ENCODE measurements at places on chromosomes 16 and 17.
A peak's percentile ranks its signal among the peaks of the same experiment; 100 is the strongest.

- DNase-seq: no peak
Measured at GRCh38 chr16:88407807-88408206, 25.0 kb downstream of the ZNF469 start.

GRCh38 chr17:31416503-31416923 is 25.0 kb downstream of the RAB11FIP4 start:
- peak; percentile 31 for DNase-seq

GRCh38 chr16:53576210-53576609 is 73.2 kb upstream of the AKTIP start:
- no peak for DNase-seq

- DNase-seq: no peak
Measured at GRCh38 chr17:18626152-18626870, 17.9 kb downstream of the TBC1D28 start.

DNA sequence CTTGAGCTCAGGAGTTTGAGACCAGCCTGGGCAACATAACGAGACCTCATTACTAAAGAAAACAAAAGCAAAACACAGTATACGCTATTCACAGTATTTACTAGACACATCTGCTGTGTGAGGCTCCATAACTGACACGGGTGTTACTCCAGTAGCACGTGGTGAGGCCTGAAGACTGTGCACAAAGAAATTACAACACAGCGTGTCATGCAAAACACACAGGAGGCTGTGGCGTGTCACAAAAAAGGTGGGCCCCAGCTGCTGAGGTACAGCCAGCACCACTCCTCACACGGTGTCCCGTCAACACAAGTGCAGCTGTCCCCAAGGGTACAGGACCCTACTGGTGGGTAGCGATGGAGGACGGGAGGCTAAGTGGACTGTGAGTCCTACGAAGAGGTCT is 2.7 kb downstream of the CYBC1 start:
- no peak for DNase-seq

DNA sequence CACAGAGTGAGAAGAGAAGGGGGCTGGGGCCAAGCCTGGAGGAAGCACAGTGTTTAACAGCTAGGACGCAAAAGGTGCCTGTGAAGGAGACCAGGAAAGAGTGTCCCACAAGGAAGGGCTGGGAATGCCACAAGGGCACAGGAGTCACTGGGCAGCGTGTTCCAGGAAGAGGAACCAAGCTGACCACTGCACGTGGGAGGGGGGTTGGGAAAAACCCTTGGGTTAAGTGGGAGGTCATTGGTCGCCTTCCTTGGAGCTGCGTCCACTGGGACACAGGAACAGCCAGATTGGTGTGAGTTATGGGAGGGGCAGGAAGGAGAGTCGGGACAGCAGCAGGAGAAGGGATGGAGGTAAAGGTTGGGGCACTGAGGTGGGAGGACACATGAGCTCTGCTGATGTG is 12.9 kb downstream of the TTYH2 start:
- no peak for DNase-seq

GRCh38 chr17:78998311-78999055 is 11.1 kb downstream of the CANT1 start:
- no peak for DNase-seq

DNA sequence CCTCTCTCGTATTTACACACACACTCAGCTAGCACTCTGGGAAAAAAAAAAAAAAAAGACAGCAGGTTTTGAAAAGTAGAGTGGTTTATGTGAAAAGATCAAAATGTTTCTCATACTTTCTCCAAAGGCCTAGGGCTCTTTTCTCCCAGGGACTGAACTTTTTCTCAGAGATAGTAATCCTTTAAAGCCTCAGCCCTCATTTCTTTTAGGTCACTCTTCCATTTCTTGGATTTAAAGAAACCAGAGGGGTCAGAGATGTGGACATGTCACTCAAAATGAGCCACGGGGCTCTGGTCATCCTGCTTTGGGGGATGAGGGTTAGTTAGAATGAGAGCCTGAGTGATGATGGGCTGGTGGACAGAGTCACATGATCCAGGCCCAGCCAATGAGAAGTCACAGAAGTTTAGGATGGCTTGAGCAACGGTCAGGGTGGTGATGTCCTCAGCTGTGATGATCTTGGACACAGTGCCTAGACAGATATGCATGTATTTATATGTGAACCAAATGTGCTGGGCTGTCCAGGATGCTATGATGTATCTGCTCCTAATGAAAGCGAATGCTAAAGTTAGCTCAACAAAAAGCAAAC is 33.7 kb upstream of the AXIN2 start:
- DNase-seq: no peak

DNA sequence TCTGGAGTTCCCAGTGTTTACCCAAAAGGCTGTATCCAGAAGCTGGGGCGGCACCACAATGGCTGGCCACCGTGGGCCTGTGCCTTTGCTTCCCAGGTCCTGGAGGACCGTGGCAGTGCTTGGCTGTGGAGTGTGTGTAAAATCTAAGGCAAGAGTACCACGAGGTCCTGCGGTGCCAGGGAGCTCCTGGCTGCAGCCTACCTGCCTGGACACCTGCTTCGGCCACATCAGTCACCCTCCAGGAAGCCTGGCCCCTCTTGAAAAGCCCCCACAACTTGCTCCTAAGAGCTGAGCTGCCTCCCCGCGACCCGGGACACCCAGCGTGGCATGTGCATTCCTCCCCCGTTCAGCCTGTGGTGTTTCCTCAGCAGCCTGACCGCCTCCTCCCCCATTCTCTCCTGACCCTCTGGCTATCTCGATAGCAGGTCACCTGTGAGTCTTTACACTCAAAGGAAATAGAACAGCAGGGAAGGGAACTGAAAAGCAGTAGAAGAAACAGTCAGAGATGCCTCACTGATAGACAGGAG is 7.9 kb downstream of the TIMM22 start:
- DNase-seq: no peak

- DNase-seq: no peak
Measured at GRCh38 chr17:31481783-31482081, 90.3 kb downstream of the RAB11FIP4 start.

GRCh38 chr17:82287013-82287867 is 13.7 kb upstream of the CSNK1D start:
- no peak for DNase-seq

GRCh38 chr17:67671493-67671892 is 46.2 kb upstream of the NOL11 start:
- DNase-seq: no peak

DNA sequence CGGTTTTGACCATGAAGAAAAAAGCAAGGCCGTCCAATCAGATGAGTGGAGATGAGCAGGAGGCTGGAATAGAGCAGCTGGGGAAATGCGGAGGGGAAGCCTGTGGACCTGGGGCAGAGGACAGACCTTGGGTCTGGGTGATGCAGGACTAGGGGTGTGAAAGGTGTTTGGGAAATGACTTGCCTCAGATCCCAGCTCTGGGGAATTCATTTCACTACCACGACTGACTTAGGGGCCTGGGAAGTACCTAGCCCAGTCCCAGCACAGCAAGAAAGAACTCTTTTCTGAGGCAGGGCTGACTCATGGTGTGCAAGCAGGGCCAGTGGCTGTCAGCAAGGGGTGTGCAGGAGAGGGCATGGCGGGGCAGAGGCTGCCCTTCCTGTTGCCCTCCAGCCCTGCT is 14.8 kb downstream of the DNAI2 start:
- DNase-seq: no peak

DNA sequence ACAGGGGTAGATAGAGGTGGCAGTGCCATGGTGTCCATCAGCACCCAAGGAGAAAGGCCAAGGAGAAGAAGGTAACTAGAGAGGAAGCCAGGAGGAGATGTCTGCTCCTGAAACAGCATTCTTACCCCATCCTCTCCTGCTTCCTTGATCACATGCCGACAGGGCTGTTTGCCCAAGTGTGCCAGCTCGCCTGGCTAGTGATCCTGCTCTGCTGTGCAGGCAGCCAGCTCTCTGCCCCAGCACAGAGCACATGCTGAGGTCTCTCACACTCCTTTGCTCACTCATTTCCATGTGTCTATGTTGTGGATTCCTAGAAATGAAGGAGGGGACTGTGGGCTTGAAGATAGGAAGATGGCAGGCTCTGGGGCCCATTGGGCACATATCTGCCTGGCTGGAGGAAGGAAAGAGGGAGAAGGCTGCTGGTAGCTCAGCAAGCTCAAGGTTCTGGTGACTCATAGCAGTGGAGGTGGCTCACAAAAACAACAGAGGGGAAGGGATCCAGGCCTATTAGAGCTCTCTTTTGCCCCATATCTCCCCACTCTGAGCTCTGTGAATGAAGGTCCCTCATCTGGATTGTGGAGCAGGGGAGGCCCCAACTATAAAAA is 54.3 kb downstream of the NEUROD2 start:
- peak; percentile 3 for DNase-seq

DNA sequence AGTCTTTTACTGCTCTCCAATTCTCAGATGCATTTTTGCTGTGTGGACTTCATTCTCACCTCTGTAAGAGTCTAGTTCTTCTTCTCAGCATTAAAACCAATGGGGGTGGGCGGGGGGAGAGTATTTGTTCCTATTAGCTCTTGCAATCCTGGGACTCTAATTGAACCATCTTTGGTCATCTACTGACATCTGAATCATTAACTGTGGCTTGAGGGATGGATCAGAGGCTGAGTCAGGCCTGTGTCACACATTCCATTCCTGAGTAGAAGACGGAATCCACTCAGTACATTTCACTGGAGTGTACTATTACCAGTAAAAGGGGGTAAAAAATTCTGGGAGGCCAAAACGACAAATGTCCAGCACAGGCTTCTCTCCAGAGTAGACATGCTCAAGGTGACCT is 12.8 kb upstream of the ZNF23 start:
- peak; percentile 95 for DNase-seq

DNA sequence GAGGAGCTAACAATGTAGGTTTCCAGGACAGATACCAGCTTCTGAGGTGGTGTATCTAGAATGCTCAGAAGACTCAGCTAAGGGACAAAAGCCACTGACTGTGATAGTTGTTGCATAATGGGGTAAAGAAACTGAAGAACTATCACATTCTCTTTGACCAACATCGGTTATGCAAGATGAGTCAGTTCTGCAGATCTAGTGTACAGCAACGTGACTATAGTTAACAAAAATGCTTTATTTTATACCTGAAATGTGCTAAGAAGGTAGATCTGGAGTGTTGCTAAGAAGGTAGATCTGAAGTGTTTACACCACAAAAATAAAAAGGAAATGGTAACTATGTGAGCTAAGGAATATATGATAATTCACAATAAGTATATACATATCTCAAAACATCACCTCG is 2.5 kb downstream of the KRTAP9-6 start:
- no peak for DNase-seq

DNA sequence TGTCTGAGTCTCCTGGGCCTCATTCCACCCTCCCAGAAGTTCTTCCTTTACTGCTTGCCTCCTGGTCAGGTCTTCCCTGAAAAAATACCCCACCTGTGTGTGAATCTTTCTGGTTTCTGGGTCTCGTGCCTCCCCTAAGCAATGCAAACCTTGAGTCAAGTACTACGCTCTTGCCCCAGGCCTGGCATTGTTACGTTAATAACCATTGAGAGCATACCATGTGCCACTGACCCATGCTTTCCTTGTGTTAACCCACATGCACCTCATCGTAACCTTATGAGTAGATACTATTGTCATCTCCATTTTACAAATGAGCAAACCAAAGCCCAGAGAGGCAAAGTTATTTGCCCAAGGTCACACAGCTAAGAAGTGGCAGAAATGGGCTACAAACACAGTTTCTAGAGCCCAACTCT is 25.4 kb upstream of the TOB1 start:
- no peak for DNase-seq

- DNase-seq: peak; percentile 45
Measured at GRCh38 chr17:18141210-18141803, 32.8 kb downstream of the MYO15A start.

DNA sequence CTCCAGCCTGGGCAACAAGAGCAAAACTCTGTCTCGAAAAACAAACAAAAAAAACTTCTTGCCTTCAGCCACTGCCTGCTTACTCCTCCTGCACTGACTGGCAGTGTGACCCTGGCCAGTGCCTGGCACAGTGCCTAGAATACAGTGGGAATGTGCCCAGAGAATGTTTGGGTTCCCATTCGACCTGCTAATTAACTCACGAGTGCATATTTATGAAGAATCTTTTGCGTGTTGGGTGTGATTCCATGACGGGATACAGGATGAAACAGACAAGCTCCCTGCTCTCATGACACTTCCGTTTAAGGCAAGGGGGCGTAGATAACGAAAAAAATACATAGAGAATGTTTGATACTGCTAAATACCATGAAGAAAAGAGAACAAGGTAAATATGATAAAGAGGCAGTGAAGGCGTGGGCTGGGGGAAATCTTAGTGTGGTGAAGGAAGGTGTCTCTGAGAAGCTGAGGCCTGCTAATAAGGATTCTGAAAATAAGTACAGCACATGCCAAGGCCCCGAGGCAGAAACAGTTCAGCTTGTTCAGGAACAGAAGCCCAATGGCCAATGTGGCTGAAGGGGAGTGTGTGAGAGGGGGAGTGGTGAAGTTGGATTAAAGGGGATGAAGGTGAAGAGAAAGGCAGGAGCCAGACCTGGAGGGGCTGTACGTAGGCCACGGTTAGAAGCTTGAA is 4.3 kb downstream of the ABI3 start:
- DNase-seq: no peak

GRCh38 chr16:10876315-10876714 is 687 bp upstream of the CIITA start:
- DNase-seq: no peak

DNA sequence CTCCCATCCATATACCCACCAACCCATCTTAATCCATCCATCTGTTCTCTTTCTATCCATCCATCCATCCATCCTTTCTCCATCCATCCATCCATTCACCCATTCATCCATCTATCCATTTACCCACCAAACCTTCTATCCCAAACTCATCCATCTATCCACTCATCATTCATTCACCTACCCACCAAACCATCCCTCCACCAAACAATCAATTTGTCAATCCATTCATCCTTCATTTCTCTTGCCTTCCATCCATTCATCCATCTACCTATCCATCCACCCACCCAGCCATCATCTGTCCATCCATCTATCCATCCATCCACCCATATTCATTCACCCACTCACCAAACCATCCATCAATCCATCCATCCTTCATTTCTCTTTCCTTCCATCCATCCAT is 44.6 kb upstream of the CIBAR2 start:
- DNase-seq: no peak

DNA sequence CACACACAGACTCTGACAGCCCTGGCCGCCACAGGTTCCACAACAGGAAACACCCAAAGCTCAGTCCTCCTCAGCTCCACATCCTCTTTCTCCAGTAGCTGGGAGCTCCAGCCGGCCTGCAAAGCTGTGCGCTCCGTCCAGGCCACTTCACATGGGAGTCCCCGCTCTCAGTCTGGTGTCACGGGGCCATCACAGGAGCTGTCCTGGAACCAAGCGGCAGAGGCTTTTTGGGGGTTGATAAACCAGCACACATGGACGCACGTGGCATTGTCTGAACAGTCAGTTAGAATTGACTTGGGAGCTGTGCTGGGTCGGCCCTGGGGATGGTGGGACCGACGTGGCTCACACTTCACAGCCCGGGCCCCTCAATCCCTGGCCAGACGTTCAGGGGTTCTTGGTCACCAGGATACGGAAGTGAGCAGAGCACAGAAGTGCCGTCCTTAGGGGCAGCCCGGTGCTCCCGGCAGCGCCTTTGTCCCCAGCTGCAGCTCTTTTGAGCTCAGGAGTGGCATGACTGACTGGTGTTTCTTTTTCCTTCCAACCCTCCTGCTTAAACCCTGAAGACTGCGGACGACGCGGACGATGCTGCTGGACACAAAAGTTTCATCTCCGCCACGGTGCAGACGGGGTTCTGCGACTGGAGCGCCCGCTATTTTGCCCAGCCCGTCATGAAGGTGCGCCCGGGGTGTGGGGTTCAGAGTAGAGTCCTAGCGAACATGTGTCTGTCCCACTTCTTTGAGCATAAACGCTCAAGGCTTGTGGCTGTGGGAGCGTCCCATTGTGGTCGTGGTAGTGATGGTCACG is 66.6 kb upstream of the CHMP6 start:
- DNase-seq: no peak

Data from RPMI7951 (cell line).